Activated CD4-positive, alpha-beta T cell treated with anti-CD3 and anti-CD28 coated beads for 1 hour (primary cell): ENCODE measurements at places on chromosomes 1 and 21.

DNA sequence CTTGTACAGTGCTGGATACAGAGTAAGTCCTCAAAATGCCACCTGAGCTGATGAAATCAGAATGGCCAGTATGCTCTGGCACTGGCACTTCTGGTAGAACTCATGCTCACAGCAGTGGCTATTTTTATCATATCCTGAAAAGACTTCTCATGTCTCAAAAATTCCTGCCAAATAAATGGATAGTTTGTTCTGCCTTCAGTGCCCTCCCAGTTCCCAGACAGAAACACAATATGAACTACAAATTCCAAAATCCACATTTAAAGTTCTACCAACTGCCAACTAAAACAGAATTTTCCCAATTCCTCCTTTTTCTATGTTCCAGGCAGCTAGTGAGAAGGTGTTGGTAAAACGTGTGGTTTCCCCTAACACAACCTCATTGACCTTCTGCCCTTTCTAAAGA, 51.4 kb upstream of the RGS1 start:
- DNase-seq, result no peak

DNA sequence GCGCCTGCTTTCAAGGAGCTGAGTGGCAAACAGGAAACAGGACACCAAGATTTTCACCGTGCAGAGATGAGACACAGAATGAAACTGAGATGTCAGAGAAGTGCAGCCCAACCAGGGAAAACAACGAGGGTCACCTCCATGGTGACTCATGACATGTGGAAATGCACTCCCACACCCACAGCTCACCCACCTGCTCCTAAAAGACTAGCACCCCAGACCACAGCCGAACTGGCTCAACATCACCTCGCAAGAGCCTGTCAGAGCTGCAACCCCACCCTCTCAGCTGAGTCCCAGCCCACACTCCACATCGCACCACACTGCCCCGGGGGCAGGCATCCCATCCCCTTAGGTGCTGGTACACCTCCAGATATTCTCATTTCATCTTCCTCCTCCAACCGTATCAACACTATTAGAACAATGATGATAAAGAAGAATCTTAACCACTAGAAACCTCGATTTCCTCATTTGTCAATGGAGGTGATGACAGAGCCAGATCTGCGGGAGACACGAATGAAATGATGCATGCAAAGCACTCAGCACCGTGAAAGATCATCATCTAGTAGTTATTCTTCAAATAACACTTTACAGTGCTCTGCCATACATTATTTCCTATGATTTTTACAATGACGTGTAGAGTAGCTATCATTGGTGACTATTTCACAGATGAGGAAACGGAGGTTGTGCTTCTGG, 103.2 kb downstream of the DMRTB1 start:
- DNase-seq, result no peak

DNA sequence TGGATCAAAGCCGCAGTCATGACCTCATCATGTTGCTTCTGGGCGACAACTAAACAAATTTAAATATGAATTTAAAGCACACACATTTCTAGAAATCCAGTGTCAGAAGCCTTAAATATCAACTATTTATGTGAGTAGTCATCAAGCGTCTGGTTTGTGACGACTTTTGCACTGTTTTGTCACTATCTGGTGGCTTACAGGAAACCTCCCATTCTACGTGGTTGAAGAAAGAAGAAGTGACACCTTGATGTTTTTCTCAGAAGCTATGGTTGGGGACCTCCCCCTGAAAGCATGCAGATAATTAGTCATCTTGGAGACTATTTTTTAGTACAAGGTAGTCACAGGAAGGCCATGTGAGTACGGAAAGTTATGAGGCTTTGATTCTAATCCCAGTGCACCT, 58.5 kb downstream of the TENT5C start:
- DNase-seq, result no peak

GRCh38 chr1:78254517-78254916, 208.8 kb downstream of the GIPC2 start:
- DNase-seq, result no peak

GRCh38 chr1:14561014-14561693, 37.3 kb upstream of the KAZN start:
- DNase-seq, result no peak

DNA sequence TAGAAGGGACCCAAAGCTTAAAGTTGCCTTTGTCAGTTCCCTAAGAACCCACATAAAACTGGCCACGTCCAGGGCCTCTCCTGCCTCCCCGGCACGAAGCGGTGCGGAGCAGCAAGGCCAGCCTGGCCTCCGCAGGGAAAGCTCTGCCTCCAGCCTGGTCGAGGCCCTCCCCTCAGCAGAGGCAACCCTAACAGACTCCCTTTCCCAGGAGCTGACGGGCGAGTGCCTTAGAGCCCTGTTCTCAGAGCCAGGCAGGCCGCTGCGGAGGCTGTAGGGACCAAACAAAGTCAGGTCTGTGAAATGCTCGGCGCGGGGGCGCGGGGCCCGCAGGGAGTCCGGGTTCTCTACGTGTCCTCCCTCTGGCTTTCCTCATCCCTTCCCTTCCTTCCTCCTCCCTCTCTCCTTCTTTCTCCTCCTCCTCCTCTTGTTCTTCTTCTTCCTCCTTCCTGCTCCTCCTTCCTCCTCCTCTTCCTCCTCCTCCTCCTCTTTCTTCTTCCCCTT, 40.7 kb downstream of the RIPK4 start:
- no peak for DNase-seq

GRCh38 chr1:42817440-42817767, 207 bp upstream of the SVBP start:
- DNase-seq, result no peak

DNA sequence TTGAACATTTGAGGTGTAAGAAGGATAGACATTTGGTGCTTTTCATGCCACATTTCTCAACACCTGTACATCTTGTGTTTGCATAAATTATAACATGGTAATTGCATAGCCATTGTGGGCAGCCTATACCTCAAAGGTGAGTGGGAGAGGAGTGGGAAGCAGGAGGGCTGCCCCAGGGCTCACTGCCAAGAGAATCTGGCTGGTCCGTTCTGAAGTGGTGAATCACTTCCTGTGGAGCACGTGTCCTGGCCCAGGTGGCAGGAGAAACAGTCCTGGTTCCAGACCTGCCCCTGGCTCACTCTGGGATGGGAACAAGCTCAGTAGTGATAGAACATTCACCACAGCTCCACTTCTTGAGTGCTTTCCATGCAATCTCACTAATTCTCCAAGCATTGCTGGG, 11.6 kb upstream of the OLFML2B start:
- DNase-seq, result no peak

DNA sequence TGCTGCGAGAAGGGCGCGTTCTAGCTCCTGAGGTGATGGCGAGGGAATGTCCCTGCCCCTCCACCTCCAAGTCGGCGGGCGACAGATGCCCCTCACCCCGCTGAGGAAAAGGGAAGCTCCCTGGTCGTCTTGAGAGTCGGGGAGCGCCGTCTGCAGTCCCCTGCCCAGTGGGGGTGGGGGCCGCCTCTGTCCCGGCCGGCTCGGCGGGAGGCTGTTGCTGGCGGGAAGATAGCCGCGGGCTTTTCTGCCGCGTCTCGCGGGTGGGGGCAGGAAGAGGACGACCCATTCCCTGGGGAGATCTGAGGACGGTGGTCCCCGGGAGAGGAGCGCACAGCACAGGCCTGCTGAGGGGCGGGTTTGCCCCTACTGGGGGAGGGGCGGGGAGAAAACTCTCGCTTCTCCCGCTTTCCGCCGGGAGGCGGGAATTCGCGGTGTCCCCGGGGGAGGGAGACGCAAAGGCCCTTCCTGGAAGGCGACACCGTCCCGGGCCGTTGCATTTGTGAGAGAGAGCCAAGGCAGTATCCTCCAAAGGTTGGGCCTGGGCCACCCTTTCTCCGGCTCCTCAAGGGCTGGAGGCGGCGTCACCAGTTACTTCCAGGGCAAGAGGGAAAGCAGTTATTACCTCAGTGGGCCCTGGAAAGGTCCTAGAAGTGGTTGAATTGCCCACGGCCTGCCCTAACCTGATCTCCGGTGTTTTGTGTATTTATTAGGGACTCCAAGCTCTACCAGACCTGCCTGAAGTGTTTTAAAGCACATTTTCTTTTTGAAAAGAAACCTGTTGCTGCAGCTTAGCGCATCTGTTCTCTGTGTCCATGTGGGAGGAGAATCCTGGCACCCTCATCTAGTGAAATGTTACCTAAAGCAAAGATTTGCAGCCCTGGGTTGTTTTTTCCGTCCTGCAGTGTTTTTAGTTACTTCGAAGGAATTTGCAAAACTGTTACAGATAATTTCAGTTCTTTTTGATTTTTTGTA, 648 bp downstream of the S100PBP start:
- peak; percentile 15 for DNase-seq

DNA sequence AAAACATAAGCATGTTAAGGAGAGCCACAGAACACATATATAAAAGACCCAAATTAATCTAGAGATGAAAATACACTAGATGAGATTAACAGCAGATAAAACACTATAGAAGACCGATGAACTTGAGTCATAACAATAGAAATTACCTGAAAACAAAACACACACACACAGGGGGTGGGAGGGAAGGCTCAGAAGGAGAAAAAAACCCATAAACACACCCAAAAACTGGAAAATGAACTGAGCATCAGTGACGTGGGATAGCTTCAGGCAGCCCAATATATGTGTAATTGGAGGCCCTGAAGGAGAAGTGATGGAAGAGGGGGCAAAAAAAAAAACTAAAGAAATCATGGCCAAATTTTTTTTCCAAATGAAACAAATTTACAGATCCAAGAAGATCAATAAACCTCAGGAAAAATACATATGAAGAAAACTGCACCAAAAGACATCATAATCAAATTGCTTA, 11.4 kb downstream of the ALDH9A1 start:
- no peak for DNase-seq

GRCh38 chr1:17099616-17100340, 19.5 kb downstream of the PADI2 start:
- DNase-seq, result no peak

- no peak for DNase-seq
Observed at GRCh38 chr1:10659646-10660540, 136.6 kb downstream of the CASZ1 start.

DNA sequence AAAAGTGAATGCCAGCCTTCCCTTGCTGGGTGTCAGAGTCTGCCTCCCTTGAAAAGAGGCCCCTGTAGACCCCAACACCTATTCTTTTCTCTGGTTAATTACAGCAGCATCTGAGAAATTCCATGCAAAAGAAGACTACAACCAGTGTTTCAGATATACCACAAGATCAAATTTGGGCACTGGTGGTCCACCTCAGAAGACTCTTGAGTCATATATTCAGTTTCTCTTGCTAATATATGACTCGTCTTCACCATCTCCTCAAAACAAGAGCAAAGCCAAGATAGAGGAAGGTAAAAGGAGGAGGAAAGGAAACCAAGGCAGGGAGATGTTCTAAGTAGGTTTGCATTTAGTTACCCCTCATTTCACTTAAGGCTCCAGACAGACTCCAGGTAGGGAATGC, 259.9 kb downstream of the ZNF648 start:
- DNase-seq, result no peak

GRCh38 chr21:42820616-42821465, 58.5 kb downstream of the WDR4 start:
- DNase-seq, result no peak

DNA sequence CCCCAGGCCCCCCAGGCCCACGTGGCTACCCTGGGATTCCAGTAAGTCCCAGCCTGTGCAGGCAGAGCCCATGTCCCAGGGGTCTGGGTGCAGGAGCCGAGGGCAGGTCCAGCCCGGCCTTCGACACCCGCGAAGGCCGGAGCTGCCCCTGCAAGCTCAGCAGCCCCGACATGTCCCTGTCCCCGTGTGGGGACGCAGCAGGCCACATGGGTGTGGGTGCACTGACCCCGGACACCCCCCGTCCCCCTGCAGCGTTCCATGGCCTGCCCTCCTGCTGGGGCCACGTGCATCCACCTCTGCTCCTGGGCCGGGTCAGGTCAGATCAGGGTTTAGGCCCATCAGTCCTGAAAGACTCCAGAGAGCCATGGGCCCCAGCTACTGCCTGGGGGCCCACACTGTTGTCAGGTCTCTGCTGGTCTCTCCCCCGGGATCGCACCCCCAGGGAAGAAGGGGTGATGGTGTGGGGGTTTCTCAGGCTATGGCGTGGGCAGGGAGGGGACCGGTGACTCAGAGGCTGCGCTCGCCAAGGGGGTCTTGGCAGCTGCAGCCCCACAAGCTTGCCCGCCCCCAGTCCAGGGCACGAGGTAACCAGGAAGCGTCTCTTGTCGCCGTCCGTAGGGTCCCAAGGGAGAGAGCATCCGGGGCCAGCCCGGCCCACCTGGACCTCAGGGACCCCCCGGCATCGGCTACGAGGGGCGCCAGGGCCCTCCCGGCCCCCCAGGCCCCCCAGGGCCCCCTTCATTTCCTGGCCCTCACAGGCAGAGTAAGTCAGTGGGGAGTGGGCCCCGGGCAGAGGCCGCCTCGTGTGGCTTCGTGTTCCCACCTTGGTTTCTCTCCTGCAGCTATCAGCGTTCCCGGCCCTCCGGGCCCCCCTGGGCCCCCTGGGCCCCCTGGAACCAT, 37.5 kb downstream of the SLC19A1 start:
- DNase-seq, result no peak

GRCh38 chr1:198201956-198202784, 45.4 kb downstream of the NEK7 start:
- no peak for DNase-seq

DNA sequence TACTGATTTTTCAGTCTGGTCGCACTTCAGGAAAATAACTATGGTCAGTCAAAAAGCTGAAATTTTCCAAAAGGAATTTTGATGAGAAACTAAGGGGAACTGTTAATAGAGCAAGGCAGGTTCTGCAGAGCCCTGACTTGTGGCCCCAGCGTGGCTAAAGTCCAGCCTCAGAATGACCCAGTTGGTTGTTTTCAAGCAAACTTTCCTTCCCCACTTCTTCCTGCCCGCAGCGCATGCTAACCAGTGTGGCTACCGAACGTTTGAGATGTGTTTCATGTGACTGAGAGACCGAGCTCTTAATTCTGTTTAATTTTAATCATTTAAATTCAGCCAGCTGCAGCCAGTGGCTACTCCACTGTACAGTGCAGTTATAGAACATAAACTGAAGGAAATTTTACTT, 6.2 kb upstream of the IL10RB start:
- no peak for DNase-seq

DNA sequence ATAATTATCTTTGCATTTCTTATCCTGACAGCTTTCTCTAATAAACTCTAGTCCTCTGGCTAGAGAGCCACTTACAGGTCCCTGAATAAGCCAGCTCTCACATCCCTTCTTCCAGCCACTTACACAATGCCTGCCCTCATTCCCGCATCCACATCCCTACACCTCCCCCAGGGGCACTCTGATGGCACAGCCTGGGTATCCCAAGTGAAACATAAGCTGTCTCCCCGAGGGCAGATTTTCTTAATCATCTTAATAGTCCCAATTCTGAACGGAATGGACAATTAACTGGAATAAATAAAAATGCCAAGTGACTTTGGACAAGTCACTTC, 4.9 kb downstream of the RHOC start:
- no peak for DNase-seq

DNA sequence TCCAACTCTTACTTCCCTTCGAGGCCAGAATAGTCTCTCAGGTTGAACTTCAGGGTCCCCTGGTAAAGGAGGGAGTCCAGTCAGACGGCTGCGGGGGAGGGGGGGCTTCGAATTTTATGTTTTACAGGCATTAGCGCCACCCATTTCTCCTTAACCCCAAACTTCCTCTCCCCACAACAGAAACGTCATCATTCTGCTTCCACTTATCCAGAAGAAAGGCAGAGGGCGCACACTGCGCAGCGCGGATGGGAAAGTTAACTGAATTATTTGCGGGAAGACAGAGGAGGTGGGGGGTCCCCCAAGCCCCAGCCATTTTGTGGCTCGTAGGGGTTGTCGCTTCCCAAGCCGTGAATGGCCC, 529 bp upstream of the PRMT2 start:
- no peak for DNase-seq
